ENCODE measurements at places on chromosomes 5 and 9. TPM values are rescaled to one million over a fixed set of nuclear protein-coding genes. Genes with fewer than 3 reads are reported as not detected.

Gene MPDZ
- total RNA-seq, result 81.6 TPM

Gene GRHPR
- 100 TPM for total RNA-seq

DNA sequence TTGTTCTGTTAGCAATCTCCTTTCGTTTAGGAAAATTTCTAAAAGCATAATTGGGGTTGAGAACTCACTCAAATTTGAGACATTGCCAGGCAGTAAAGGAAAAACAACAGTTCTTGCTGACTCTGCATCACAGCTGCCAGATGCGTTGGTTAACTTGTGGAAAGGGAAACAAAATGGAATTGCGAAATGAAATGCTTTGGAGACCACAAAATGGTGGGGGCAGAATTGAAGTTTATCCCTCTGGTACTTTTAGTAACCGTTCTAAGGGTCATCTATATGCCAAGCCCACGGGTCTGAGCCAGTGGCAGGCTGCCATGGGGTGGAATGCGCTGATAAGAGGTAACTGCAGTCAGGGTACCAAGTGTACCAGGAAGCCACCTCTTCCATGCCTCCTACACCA is 28.6 kb upstream of the SELENOP start:
- peak; percentile 66 for DNase-seq

DNA sequence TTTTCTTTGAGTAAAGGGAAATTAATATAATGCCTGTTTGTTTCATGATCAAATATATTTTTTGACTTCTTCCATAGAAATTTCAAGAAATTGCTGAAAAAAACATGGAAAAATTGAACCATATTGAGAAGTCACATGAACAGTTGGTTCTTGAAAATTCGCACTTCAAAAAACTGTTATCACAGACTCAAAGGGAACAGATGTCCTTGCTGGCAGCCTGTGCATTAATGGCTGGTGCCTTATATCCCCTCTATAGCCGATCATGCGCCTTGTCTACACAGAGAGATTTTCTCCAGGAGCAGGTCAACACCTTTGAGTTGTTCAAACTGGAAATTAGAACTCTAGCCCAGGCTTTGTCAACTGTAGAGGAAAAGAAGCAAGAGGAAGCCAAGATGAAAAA is 191.4 kb downstream of the CCDC171 start:
- DNase-seq, result no peak

GRCh38 chr9:77679661-77680368 is 31.7 kb upstream of the GNA14 start:
- no peak for DNase-seq

- no peak for DNase-seq
These were observed 2.1 kb upstream of the CAMLG start for GRCh38 chr5:134736173-134736812.

GRCh38 chr5:11588803-11589202 is 315.4 kb downstream of the CTNND2 start:
- DNase-seq, result no peak

All from heart left ventricle (tissue), 16 donors.